ENCODE measurements at places on chromosomes 5 and 9. TPM values are rescaled to one million over a fixed set of nuclear protein-coding genes. Genes with fewer than 3 reads are reported as not detected.

- no peak overlapping the region for H3K4me3 ChIP-seq
- H3K36me3 ChIP-seq, result no peaks in the 10 kb centered on the region
- peaks cover 15% of the 10 kb centered on the region for H3K4me1 ChIP-seq
- no peaks in the 10 kb centered on the region for H3K27me3 ChIP-seq
- no peak overlapping the region for H3K27ac ChIP-seq
These were observed 3.6 kb upstream of the ENG start for GRCh38 chr9:127858041-127858512.

DNA sequence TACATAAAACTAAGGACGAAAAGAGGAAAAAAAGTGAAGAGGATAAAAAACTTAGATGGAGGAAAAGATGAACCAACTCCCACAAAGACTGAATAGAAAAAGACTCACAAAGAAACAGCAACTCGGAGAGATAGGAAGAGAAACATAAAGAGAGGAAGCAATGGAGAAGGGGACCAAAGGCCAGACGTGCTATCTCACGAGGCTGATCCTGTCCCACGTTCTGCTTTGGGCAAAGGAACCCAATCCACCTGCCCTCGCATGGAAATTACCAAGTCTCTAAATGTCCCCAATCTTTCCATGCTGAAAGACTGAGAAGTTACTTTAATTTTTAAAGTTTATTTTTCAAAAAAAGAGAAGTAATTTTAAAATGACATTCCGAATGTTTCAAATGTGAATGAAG, 36.6 kb downstream of the TMEM245 start:
- H3K4me3 ChIP-seq, result no peak overlapping the region
- no peak overlapping the region for H3K27ac ChIP-seq
- no peaks in the 10 kb centered on the region for H3K27me3 ChIP-seq
- H3K4me1 ChIP-seq, result no peaks in the 10 kb centered on the region

DNA sequence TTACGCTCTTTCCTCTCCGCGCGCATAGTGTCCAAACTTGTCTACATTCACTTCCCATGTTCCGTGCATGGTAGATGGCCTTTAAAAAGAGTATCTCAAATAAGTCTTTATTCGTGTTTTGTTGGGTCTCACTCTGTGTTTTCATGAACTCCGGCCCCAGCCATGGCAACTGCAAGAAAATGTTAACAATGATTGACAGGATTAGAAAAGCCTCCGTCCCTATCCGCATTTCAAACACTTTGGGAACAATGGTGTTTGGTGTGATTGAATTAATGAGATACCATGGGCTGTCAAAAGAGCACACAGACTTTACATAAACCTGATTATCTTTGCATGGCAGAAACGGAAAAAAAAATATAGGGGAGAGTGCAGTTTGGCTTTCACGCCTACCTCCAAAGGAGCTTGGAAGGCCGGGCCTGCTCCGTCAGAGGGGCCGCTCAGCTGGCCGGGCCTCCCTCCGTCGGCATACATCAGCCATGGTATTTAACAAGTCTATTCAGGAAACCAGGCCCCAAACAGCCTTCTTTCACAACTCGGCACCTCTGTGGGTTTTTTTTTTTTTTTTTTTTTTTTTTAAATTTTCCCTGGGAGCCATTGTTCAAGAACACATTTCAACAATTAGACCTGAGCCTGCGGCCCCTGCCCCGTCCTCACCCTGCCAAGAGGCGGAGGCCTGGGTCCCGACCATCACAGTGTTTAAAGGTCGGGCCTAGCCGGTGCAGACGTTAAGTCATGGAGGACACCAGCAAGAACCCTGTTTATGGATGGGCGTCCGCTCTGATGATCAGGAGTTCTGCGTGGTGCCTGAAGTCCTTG, 323.8 kb upstream of the IRX4 start:
- no peak overlapping the region for H3K27ac ChIP-seq
- peaks cover 20% of the 10 kb centered on the region for H3K27me3 ChIP-seq
- no peaks in the 10 kb centered on the region for H3K36me3 ChIP-seq

DNA sequence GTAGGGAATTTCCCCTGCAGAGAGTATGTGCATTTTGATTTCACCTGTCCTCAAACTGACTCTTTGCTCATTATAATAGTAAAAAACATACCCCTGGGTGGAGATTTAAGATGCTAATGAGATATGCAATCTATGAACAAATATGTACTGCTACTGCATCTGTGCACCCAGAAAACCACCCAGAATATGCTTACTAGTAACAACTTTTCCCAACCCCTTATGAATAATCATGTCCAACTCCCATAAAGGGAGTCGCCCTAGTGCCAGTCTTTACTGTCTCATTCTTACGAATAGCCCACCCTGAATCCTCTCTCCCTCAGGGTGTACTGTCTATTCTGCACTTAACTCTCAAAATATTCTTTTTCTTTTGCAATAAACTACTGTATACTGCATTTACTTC, 39.0 kb upstream of the ZFP37 start:
- no peak for DNase-seq
- H3K4me1 ChIP-seq, result no peaks in the 10 kb centered on the region
- no peak overlapping the region for H3K4me3 ChIP-seq
- no peak overlapping the region for H3K27ac ChIP-seq

DNA sequence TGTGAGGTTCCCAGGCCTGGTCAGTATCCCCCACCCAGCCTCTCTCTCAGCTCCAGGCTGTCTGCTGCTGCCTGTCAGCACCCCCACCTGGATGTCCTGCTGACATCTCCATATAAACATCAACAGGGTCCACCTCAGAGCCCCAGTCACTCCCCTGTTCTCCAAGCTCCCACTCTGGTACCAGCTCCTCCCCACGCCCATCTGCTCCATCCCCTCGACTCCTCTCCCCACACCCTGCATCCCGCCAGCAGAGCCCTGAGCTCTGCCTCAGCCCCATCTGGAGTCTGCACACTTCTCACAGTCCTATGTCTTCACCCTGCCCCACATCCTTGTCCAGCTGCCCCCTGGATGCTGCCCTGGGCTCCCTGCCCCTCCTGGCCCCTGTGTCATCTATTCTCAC, 67.7 kb upstream of the LRRTM2 start:
- H3K27me3 ChIP-seq, result no peaks in the 10 kb centered on the region
- no peak for DNase-seq
- peaks cover 6% of the 10 kb centered on the region for H3K36me3 ChIP-seq
- H3K27ac ChIP-seq, result no peak overlapping the region

C9orf78 gene
- 90.2 TPM for total RNA-seq

DNA sequence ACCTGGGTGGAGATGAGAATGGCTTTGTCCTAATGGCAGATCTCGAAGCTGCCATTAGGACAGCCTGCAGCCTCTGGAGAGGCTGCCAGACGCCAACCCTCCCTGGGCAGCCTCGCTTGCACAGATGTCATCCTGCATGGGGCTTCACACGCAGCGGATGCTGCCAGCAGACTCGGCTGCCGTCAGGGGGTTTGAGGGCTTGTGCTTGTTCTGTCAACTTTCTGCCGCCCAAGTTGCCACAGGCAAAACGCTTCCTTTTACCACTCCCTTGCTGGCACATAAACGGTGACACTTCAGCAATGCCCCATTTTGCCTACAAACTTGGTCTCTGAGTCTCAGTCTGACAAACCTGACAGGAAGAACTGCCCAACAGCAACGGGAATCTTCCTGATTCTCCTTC, 24.7 kb downstream of the DAP start:
- no peak overlapping the region for H3K4me3 ChIP-seq
- no peaks in the 10 kb centered on the region for H3K4me1 ChIP-seq
- no peak overlapping the region for H3K27ac ChIP-seq
- peaks cover 3% of the 10 kb centered on the region for H3K36me3 ChIP-seq

DNA sequence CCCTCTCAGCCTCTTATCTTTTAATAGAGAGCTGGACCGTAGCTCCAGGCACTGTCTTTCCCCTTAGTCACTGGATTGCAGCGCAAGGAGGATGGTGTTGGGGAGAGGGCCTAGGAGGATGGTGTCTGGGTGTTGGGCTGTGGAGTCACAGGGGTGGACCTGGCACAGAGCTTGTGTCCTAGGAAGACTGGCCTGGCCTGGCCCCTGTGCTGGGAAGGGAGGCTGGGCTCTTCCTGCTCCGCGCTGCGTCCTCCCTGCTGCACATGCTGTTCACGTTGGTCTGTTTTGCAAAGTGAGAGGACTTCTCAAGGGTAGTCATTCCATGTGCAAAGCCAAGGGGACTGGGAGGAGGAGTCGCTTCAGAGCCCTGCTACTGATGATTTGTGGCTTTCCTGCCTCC, 123.9 kb downstream of the EHMT1 start:
- H3K4me1 ChIP-seq, result peaks cover 7% of the 10 kb centered on the region
- no peaks in the 10 kb centered on the region for H3K27me3 ChIP-seq
- H3K36me3 ChIP-seq, result peaks cover 53% of the 10 kb centered on the region
- DNase-seq, result no peak
